Stimulated activated CD4-positive, alpha-beta T cell treated with anti-CD3 and anti-CD28 coated beads, Interleukin-4, amount 100 ng/mL, for 48 hours (primary cell): ENCODE measurements at places on chromosomes 1 and 21.

DNA sequence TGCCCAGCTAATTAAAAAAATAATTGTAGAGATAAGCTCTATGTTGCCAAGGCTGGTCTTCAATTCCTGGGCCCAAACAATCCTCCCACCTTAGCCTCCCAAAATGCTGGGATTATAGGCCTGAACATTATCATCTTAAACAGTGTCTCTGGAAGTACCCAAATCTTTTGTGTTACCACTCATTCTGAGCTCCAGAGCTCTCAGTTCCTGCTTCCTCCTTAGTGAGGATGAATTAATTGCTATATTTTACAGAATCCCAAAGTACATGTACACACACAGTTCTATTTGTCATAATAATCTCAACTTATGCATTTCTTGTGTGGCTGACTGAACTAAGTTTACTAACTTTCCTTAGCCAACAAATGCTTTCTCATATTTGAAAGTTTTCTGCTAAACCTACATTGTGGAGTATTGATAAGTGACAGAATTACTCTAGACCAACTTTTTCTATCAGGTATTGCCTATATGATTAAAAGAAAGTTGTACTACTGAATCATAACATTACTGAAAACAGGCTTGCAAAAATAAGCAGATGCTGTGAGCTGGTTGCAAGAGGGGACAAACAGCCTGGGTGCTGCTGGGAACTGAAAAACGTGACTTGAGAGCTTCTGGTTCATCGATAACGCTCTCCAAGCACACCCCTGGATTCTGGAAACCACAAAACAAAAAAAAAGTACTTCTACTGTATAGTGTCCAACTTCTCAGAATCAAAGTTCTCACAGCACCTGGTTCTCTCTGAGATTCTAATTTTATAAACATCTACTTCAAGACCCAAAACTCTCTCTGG lies 15.3 kb downstream of the VAV3 start:
- no peak for DNase-seq

- DNase-seq, result no peak
These were observed 213.0 kb downstream of the CAMTA1 start for GRCh38 chr1:6998267-6998666.

DNA sequence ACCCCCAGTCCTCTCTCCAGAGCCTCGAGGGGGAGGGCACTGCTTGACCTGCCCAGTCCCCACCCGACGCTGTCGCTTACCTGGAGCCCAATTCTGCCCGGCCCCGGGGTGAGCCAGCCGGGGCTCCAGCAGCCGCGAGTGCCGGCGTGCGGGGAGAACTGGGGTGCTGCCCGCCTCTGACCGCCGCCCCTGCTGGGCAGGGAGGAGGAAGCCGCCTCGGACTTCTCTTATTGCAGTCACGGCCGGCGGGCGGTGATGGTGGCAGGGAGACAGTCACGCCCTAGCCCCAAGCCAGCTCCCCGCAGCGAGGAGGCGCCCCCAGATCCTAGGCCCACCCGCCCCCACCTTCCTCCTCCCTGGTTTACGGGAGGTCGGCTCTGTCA lies at the start of gene FGR:
Gene FGR (minus strand): TSS at position 201 of the 383 bp plus-strand sequence. CDS start 11,269 bp downstream, outside the sequence.
- DNase-seq, result no peak

DNA sequence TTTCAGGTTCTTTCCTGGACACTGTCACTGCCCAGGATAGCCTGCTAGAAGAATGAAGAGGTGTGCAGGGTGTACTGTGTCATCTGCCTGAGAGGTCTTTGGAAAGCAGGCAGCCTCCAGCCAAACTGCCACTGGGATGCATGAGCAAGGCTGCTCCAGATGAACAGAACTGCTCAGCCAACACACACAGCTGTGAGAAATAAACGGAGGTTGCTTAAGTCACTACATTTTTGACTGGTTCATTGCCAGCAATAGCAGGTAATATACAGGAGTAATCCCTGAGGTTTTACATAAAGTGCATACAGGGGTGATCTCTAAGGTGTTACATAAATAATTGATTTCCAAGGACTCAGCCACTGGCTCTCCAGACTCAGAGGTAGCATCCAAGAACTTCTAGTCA lies 516.9 kb downstream of the BRINP3 start:
- DNase-seq, result no peak

GRCh38 chr1:167794043-167794442 lies 72.3 kb downstream of the MPZL1 start:
- DNase-seq, result no peak
